GM13977 (cell line): ENCODE measurements at places on chromosomes 5 and 9.

- DNase-seq = no peak
These were observed 59.5 kb upstream of the GNE start for GRCh38 chr9:36317766-36318165.

- no peak for DNase-seq
These were observed 14.0 kb upstream of the FAM193B start for GRCh38 chr5:177568326-177568725.

GRCh38 chr5:35443803-35444595 lies 173.7 kb upstream of the SPEF2 start:
- no peak for DNase-seq

DNA sequence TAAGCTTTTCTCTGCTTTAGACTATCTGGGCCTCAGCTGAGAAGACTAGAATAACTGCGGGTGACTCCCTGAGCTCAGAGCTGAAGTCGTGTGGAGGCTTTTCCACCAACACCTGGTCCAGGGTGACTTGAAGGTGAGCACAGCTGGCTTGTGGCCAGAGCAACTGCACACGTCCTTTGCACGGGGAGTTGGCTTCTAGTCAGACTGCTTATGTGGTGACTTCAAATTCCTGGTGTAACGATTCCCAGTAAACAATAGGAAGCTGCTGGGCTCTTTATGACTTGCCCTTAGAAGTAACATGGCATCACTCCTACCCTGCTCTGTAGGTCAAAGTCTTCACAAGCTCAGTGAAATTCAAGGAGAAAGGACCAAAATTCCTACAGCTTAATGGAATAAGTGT lies 800.6 kb upstream of the CDH6 start:
- DNase-seq = no peak

DNA sequence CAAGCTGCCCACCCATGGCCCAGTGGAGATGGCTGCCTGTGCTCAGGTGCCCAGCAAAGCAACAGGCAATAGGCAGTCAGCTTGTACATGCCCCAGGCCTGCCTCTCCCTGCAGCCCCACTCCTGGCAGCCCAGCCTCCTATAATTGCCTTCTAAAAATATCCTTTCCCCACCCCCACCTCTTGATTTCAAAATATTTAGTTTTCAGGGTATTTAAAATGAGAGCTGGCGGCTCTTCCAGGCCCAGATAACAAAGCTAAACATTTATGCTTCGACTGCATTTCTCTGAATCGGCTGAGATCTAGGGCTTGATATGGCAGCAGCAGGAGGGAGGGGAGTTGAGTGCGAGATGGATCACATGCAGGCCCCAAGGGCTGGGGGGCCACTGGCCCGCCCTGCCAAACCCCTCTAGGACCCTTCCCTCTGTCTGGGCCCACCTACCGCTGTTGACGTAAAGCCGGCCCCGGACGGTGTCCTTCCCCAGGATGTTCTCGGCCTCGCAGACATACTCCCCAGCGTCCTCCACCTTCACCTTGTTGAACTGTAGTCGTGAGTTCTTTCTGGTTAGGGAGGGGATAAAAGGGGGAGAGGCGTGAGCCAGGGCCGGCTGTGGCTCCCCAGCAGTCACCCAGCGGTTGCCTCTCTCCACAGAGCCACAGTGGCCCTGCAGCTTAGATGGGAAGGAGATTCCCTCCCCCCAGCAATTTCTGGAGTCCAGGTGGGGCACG lies 85.0 kb downstream of the PSD2 start:
- no peak for DNase-seq

DNA sequence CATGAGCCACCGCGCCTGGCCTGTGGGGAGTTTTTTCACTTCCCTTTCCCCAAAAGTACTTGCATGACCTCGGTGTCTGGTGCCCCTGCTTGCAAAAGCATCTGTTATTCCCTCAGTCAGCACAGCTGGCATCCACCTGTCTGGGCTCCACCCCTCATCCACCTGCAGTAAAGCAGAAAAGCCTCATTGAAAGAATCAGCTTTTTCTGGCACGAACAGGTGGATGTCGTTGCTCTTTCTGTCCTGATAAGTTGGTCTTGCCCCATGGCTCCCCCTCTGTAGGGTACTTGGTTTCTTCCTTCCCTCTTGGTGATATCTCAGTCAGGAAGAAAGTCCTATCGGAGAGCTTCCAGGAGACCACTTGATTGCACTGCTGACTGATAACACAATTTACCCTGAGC lies 37.4 kb downstream of the WWC1 start:
- no peak for DNase-seq
